ENCODE measurements at places on chromosomes 16 and 17. TPM values are rescaled to one million over a fixed set of nuclear protein-coding genes. Genes with fewer than 3 reads are reported as not detected.

Gene NSRP1
- 46.8 TPM for total RNA-seq

Gene NEUROD2
- total RNA-seq = not detected

Gene ITGAL
- 8.9 TPM for total RNA-seq

Gene TAT
- 0.26 TPM for total RNA-seq

Gene TBC1D3E
- total RNA-seq = not detected

Gene CES1
- total RNA-seq = 56.8 TPM

Gene TMEM106A
- total RNA-seq = 15.5 TPM

Gene FZD2
- 3.9 TPM for total RNA-seq

Gene TEX19
- total RNA-seq = not detected

Gene PPP1R27
- total RNA-seq = not detected

Gene SOST
- not detected for total RNA-seq

Gene RHBDL1
- 2.3 TPM for total RNA-seq

Gene PHOSPHO1
- 0.34 TPM for total RNA-seq

Gene PRDM7
- total RNA-seq = not detected
